ENCODE measurements at places on chromosomes 6 and 20.

- no peak for DNase-seq
Observed at GRCh38 chr20:32018269-32019155, 8.3 kb downstream of the CCM2L start.

GRCh38 chr6:90413396-90413795, 116.8 kb upstream of the BACH2 start:
- no peak for DNase-seq

DNA sequence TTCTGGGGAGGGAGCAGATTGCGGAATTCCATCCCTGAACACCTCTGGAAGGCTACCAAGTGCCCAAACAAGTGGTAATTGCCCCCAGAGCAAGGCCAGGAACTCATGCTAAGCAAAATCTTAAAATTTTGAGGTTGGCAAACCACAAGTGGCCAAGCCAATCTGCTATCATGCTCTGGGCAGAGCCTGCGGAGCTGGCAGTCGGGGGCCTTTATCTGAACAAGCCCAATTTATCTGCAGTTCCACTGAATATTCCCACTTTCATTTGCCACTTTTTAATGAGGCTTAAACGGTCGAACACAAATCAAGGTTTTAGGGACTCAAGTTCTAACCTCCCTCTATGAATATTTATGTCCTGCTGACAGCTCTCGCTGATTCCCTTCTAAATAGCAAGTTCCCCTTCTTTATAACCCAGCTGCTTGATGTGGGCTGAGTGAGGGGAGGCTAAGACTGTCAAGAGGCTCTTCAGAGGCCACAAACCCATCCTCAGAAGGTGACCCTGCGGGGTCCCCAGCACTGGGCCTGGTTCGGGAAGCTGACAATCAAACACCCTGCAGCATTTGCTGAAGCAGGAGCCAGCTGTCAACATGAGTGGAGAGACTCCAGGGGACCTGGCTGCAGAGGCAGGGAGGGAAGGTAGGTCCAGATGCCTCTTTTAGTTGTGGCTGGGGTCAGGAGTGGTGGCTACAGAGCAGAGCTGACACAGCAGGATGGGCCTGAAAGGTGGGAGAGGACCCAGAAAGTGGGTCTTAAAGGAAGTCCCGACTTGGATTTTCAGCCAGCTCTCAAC, 11.9 kb downstream of the CCDC167 start:
- DNase-seq: no peak

GRCh38 chr6:170230520-170231292, 60.2 kb downstream of the DLL1 start:
- DNase-seq: no peak

DNA sequence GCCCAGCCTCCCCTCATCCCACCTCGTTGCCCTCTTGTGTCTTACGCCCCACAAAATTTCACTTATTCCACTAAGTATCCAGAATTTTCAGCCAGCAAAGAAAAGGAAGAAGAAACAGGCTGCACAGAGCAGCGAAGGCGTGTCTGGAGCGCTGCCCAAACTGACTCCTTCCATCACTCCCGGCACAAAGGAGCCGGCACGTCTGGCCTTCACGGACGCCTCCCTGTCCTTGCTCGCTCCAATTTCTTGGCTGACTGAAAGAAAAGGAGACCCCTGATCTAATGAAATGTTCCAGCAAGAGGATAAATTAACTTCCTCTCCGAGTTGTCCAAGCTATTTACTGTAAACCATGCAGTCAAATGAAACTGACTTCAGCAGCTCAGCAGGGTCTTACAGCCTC, 152.3 kb upstream of the CDH4 start:
- no peak for DNase-seq

GRCh38 chr6:97186416-97186999, 96.5 kb downstream of the MMS22L start:
- DNase-seq: peak; percentile 26

DNA sequence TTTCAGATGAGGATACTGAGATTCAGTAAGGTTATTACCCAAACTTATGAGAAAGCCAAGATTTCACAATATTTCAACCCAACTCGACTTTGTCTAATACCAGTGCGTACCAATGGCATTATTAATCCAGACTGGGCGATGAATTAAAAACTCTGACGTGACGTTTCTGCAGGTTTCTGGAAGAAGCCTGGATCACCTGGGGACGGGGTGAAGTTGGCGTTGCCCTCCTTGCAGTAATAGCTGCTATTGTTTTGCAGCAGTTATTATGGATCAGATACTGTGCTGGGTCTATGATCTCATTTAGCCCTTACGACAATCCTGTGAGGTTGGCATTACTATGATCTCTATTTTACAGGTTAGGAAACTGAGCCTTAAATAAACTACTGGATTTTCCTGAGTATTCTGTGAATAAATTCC, 569 bp upstream of the CDC5L start:
- no peak for DNase-seq

- no peak for DNase-seq
Observed at GRCh38 chr20:11799281-11799684, 118.4 kb upstream of the BTBD3 start.

DNA sequence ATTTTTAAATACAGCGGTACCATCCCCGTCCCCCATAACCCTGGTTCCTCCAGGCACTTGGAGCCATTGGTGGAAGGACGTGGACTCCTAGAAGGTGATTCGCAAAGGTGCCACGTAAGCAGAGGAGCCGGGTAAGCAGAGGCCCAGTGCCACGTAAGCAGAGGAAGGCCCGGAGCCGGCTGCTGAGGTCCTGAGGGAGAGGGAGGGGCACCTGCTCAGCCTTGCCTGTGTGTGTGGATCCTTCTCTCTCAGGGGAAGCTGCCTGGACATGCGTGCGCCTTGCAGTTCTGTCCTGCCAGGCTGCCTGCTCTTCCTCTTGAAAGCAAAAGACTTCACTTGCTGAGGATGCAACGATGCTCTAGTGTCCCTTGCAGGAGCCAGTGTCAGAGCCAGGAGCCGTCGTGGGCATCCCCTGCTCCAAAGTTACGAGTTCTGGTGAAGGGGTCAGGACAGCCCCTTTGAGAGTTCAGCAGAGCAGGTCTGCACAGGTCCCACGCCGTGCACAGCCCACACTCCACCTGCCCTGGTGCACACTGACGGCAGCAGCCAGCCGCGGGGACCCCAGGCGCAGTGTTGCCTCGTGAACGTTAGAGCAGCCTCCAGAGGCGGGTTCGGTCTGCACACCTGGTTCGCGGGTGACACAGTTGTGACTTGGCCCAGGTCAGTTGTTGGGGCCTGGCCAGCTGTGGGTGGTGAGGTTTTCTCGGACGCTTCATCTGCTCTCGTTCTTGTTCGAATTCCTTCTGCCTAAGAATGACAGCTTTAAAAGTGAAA, 1.9 kb upstream of the NKAIN4 start:
- no peak for DNase-seq

GRCh38 chr20:1844325-1845162, 50.7 kb upstream of the SIRPA start:
- DNase-seq: peak; percentile 64

GRCh38 chr6:134637847-134638437, 312.0 kb downstream of the ALDH8A1 start:
- DNase-seq: no peak

GRCh38 chr20:63326314-63327230, 33.6 kb downstream of the COL20A1 start:
- no peak for DNase-seq

GRCh38 chr6:50264995-50265571, 215.4 kb upstream of the DEFB112 start:
- DNase-seq: no peak

GRCh38 chr6:5338177-5338960, 77.1 kb downstream of the FARS2 start:
- no peak for DNase-seq

GRCh38 chr6:102438171-102438570, 1044.7 kb downstream of the GRIK2 start:
- DNase-seq: no peak

GRCh38 chr20:58150772-58151171, 77.7 kb downstream of the ANKRD60 start:
- DNase-seq: no peak

- DNase-seq: no peak
Observed at GRCh38 chr20:15700147-15700765, 873.0 kb downstream of the KIF16B start.

GRCh38 chr20:2952766-2953165, 79.5 kb downstream of the PTPRA start:
- DNase-seq: no peak

DNA sequence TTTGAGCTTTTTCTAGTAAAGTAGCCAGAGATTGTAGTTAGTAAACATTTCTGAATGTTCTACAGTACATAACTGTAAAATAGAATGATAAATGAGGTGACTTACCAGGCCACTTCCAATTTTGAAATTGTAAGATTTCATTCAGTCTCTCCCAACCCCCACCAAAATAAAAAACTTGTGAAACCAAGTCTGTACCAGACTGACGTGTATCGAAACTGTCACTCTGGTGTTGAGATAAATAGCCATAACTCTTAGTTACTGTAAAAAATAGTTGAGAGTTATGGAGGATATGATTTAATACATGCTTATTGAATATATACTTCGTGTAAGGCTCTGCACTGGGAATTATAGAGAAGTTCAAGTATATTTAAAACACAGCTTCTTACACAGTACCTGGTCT, 455.7 kb downstream of the PLCB1 start:
- DNase-seq: no peak

- no peak for DNase-seq
Observed at GRCh38 chr6:7547315-7547714, 5.8 kb downstream of the DSP start.

DNA sequence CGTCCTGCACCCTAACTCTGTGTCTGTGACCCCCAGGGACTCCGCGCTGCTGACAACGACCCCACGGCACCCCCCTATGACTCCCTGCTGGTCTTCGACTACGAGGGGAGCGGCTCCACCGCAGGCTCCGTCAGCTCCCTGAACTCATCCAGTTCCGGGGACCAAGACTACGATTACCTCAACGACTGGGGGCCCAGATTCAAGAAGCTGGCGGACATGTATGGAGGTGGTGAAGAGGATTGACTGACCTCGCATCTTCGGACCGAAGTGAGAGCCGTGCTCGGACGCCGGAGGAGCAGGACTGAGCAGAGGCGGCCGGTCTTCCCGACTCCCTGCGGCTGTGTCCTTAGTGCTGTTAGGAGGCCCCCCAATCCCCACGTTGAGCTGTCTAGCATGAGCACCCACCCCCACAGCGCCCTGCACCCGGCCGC, 129.0 kb downstream of the TAF4 start:
- DNase-seq: no peak

DNA sequence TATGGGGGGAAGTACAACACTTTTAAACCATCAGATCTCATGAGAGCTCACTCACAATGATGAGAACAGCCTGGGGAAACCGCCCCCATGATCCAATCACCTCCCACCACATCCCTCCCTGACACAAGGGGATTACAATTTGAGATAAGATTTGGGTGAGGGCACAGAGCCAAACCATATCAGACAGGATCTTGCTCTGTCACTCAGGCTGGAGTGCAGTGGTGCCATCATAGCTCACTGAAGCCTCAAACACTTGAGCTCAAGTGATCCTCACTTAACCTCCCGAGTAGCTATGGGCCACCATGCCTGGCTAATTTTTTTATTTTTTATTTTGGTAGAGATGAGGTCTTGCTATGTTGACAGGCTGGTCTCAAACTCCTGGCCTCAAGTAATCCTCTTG, 5.1 kb upstream of the IYD start:
- DNase-seq: no peak

DNA sequence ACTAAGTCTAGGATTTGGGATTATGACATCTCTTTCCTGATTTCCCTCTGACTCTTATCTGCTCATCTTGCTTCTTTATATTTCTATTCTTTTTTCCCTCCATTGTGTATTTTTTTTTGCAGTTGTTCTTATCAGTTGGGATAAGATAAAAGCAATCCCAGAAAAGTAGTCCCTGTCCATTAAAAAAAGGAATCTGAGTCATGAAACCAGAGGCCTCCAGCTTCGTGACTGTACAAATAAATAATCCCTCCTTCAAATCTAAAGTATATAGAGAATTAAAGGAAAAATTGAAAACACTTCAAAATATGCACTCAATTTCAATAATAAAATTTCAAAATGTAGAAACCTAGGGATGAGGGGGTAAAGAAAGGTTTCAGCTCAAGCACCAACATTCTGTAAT, 317.8 kb upstream of the NT5E start:
- no peak for DNase-seq

- no peak for DNase-seq
Observed at GRCh38 chr20:9510911-9511310, 3.5 kb upstream of the LAMP5 start.

GRCh38 chr20:40713508-40713907, 24.5 kb upstream of the MAFB start:
- DNase-seq: no peak

GRCh38 chr20:62359043-62359490, 8.0 kb downstream of the LAMA5 start:
- no peak for DNase-seq

DNA sequence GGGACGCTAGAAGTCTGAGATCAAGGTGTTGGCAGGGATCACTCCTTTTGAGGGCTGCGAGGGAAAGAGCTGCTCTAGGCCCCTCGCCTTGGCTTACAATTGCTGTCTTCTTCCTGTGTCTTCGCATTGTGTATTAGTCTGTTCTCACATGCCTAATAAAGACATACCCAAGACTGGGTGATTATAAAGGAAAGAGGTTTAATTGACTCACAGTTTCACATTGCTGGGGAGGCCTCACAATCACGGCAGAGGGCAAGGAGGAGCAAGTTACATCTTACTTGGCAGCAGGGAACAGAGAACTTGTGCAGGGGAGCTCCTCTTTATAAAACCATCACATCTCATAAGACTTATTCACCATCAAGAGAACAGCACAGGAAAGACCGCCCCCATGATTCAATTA, 102.5 kb upstream of the ASF1A start:
- no peak for DNase-seq

DNA sequence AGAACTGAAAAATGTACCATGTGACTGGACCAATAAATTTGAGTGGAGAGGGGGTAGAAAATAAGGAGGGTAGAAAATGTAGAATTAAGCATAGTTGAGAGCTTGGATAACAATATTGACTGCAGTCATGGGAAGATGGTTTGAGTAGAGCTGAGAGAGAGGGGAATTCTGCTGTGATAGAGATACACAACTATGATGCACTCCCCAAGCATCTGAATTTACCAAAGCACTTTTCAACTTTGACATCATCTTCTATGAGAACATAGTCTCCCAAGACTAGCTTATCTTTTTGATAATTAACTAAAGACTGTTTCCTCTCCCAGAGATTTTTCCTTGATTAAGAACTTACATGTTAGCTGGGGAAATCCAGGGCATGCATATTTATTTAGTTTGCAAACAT, 103.1 kb downstream of the TNFRSF21 start:
- DNase-seq: no peak

- DNase-seq: no peak
Observed at GRCh38 chr6:107711412-107712236, 112.5 kb downstream of the SCML4 start.

All from fibroblast of skin of left biceps (primary cell).